ENCODE measurements at places on chromosomes 7 and 10.

- no peak for DNase-seq
Observed at GRCh38 chr10:101993651-101994200, 62.2 kb downstream of the ARMH3 start.

- DNase-seq = peak; percentile 2
Observed at GRCh38 chr10:101272229-101272868, 43.1 kb upstream of the LBX1 start.

DNA sequence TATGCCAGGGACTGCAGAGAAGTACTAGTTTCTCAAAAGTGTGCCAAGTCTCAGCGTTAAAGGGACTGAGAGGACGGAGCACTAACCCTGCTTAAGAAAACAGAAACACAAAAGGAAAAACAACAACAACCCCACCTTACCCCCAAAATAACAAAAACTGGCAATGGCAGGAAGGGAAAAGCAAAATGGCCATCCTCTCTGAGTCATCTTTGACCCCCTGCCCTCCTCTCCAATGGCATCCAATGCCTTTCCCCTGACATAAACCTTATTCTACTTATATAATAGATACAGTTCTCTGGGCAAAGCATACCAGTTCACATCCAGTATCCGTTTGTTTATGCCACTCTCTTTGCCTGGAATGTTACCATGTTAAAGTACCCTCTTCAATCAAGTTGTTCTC is 1.6 kb downstream of the POLR1F start:
- DNase-seq = no peak

DNA sequence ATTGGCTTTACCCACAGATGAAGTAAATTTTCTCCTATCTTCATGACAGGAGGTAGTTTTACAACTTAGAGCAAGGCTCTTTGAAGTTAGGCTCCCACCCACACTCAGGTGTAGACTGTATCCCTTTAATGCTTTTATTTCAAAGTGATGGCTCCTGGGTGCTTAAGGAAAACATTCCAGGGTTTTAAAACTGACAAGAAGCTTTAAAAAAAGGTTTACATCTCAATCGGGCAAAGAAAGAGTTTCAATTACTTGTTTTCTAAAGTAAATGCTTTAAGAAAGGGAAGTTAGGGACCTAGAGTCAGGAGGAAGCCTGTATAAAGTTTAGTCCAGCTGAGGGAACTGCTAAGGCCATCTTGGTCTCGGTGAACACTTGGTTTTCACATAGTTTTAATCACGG is 1153.8 kb upstream of the C7orf33 start:
- no peak for DNase-seq

GRCh38 chr10:22999942-23000341 is 72.1 kb downstream of the ARMC3 start:
- DNase-seq = no peak

DNA sequence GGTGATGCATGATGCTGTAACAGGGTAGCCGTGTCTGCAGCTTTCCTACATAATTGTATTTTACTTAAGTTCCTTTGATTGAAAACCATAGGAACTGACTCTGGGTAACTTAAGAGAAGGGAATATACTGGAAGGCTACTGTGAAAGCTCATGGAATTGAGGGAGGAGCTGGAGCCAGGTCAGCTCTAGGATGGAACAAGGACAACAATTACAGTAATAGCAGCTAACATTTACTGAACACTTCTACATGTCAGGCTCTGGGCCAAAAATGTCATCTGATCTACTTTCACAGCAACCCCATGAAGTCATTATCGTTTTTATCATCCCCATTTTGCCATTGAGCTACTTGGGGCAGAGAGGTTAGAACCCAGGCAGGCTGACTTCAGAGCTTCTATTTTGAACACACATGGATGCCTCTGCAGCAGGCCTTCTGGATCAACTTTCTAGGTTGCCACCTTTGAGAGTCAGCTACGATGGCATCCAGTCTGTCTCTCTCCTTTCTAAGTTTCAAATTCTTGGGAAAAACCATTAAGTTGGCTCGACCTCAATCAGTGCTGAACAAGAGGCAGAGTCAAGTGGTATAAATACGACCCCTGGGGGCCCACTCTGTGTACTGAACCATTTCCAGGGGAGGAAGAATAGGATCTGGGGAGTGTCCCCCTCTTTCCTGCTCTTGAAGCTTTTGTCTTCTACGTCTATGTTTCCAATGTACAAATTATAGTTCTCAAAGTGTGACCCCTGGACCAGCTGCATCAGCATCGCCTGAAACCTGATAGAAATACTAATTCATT is 272.3 kb upstream of the PLPP4 start:
- peak; percentile 66 for DNase-seq

DNA sequence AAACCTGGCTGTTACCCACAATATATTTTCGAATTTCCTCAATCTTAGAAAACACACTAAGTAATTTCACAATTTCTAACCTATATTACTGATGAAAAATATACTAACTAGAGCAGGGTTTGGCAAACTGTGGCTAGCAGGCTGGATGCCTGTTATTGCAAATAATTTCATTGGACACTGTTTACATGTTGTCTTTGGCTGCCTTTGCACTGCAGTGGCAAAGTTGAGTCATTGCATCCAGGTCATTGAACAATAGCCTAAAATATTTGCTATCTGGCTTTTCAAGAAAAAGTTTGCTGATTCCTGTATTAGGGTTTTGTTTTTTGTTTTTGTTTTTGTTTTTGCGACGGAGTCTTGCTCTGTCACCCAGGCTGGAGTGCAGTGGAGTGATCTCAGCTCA is 47.2 kb downstream of the KIF11 start:
- DNase-seq = no peak

- no peak for DNase-seq
Observed at GRCh38 chr10:133267829-133268228, 8.8 kb downstream of the ADAM8 start.

Data from DMS79 treated with DMSO at 0.1 percent for 48 hours (cell line).